ENCODE measurements at places on chromosomes 16 and 17.

- no peak for DNase-seq
Observed at GRCh38 chr17:42783062-42783790, 2.8 kb downstream of the WNK4 start.

DNA sequence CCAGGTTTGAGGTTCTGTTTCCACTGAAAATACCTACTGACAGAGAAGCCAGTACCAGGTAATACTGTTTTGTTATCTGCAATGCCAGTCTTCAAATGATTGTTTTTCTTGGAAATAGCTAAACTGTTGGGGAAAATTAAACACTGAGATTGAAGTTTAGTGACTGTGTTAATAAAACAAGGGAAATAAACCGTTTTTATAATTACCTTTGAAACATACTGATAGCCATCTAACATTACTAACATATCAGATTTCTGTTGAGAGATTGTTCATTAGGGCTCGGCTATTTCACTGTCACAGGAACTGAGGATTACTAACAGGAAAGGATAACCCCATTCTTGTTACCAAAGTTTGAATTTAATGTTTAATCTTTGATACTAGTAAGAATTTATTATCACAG, 42.1 kb downstream of the CYB5B start:
- no peak for DNase-seq

- DNase-seq = no peak
Observed at GRCh38 chr17:4167786-4168185, 24.8 kb downstream of the CYB5D2 start.

GRCh38 chr17:62882284-62882683, 74.2 kb upstream of the MARCHF10 start:
- no peak for DNase-seq

DNA sequence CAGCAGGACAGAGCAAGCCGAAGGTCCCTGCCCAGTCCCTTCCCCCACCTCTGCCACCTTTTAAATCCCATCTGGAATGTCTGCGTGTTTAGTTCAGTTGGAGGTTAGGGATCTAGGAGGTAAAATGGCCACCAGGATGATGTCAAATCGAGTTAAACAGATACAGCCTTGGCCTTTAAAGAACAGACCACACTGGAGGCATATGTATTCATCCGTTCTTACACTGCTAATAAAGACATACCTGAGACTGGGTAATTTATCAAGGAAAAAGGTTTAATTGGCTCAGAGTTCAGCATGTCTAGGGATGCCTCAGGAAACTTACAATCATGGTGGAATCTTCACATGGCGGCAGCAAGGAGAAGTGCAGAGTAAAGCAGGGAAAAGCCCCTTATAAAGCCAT, 167.8 kb upstream of the CACNG5 start:
- DNase-seq = no peak

DNA sequence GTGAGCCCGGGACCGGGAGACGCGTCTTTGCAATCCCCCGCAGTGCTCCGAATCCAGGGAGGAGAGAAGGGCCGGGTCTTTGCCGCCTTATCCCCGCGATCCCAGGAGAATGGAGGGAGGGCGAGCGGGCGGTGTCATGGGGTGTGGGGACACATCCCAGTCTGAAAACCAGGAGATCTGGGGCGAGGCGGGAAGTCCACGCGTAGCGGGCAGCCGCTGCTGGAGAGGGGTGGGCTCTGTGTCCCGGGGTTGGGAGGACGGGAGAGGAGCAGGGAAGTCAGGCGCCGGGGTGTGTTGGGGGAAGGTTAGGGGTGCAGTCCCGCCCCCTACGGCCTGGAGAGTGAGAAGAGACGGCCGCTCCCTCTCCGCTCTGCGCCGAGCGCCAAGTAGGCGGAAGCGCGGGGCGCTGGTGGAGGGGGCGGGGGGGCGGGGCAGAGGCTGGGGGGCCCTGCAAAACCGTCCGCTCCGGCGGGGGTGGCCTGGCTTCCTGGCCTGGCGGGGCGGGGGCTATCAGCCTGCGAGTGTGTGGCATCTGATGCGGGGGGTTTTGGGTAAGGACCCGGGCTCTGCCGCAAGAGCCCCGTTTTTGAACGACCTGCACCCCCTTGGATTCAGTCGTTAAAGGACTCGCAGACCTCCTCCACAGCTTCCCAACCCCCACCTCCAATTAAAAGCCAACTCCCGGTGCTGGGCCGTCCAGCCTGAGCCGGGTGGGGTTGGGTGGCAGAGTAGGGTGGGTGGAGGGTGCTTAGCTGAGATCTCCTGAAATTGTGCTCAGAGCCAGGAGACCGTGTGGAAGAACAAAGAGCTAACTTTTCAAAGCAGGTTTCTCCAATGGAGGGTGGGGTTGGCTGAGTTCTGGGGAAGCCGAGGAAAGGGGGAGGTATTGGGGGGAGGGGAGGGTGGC, 654 bp downstream of the LASP1 start:
- no peak for DNase-seq

- DNase-seq = no peak
Observed at GRCh38 chr17:76085066-76085730, 6.2 kb downstream of the ZACN start.

- peak; percentile 95 for DNase-seq
Observed at GRCh38 chr17:59355702-59356325, 24.4 kb downstream of the YPEL2 start.

DNA sequence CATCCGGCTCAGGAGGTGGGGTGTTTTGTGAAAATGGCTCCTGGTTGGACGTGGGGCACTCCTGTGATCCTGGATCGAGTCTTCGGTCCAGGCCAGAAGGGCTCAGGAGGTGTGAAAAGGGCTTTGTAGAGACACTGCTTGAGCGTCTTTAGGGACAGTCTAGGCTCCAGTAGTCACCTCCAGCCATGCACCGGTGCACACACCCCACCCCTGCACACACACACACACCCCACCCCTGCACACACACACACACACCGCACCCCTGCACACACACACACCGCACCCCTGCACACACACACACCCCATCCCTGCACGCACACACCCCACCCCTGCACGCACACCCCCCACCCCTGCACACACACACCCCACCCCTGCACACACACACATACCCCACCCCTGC, 19.1 kb downstream of the CHMP1A start:
- no peak for DNase-seq

DNA sequence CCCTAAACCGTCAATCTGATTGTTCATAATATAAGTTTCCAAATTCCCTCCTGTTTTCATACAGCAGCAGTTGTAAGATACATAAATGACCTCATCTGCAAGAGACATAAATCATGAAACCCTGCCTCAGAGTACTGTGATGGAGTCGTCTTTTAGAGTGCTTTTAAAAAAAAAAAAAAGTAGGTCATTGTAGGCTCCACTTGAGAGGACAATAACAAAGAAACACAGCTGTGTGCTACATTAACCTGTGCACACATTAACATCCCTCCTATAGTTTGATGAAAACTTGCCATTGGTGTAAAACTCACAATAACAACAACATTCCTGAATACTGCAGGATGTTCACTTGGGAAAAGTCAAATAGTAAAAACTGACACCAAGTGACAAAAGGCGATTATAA, 56.5 kb downstream of the XPO6 start:
- no peak for DNase-seq

DNA sequence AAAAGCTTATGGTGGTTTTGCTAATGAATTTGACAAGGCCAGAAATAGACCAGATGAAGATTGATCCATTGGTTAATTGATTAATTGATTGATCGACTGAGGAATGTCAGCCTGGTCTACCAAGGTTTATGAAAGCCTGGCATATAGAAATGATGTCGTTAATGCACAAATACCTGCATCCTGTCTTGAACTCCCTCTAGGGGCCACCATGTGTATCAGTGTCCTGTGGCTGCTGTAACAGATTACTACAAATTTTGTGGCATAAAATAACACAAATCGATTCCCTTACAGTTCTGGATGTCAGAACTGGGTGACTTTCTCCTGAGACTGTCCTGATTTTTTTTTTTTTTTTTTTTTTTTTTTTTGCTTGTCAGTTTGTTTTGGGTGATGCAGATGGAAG, 553.2 kb downstream of the MAF start:
- no peak for DNase-seq

DNA sequence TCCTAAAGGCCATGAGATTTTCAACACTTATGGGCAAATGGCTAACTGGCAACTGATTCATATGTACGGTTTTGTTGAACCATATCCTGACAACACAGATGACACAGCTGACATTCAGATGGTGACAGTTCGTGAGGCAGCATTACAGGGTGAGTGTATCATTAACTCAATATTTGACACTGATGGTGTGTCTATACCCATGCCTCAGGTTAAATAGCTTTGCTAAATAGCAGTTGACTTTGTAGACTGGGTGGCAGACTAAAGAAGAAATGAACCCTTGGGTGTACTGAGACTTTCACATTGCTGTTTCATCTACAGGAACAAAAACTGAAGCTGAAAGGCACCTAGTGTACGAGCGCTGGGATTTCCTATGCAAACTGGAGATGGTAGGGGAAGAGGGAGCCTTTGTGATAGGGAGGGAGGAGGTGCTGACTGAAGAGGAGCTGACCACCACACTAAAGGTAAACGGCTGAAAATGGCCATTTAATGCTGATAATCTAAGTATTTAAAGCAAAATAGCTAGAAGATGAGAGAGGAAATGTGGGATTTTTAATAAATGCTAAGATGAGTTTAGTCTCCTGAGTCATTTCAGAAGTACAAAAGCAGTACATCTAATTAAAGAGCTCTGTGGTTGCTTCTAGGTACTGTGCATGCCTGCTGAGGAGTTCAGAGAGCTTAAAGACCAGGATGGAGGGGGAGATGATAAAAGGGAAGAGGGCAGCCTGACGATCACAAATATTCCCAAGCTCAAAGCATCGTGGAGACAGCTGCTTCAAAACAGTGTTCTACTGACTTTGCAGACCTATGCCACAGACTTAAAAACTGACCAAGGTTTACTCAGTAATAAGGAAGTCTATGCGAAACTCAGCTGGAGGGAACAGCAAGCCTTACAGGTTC, 3.0 kb downstream of the SETD6 start:
- DNase-seq = no peak

DNA sequence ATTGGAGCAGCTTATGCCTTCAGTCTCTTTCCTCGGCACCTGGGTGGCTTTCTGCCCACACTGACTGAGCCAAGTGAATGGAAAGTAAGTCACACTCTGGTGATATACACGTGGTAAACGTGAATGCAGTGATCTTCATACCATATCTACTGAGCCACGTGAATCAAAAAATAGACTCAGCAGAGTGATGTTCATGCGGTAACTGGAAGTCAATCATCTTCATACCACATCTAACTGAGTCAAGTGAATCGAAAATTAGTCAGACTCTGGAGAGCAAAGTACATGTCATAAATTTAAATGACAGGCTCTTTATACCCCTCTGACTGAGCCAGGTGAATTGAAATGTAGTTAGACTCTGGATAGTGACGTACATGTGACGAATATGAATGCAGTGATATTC, 47.1 kb upstream of the ARL4D start:
- no peak for DNase-seq

- DNase-seq = peak; percentile 64
Observed at GRCh38 chr16:68287276-68288251, 23.2 kb downstream of the SLC7A6OS start.

DNA sequence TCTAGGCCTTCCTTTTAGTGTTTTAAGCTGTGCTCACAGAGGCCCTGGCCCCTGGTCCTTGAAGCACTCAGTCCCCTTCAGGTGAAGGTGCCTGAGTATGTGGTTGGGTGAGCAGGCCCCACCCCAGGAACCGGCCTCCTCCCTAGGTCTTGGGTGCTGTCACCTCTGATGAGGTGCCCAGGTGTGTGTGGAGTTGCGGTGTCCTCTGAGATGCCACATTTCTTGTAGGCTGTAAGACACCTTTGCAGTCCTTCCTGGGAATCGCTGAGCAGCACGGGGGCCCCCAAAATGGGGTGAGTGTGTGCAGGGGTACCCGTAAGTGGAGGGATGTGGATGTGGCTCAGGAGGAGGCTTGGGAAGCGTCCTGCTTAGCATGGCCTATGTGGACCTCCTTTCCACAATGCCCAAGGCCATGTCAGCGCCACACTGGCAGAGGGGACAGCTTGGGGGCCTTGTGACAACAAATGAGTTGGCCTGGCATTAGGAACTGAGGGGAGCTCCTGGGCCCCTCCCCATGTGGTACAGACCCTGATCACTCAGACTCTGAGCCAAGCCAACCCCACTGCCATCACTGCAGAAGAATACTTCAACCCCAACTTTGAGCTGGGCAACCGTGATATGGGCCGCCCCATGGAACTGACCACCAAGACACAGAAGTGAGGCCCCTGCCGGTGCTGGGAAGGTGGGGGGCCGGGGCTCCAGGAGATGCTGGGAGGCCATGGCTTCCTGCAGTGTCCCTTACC, 11.2 kb downstream of the CORO6 start:
- DNase-seq = no peak

DNA sequence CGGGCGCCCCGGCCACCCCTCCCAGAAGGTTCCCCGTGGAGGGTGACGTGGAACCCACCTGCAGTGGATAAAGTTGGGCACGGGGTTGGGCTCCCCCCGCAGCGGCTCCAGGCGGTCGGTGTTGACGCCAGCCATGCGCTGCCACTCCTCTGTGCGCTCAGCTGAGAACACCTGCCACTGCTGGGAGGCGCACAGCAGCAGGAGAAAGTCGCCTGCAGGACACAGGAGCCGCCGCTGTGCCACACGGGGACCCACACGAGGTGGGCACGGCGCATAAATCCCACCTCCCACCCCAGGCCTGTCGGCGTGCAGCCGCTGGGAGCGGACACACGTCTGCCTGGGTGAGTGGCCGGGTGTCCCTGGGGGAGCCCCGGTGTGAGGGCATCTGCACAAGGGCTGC, 20.7 kb downstream of the CTU2 start:
- no peak for DNase-seq

DNA sequence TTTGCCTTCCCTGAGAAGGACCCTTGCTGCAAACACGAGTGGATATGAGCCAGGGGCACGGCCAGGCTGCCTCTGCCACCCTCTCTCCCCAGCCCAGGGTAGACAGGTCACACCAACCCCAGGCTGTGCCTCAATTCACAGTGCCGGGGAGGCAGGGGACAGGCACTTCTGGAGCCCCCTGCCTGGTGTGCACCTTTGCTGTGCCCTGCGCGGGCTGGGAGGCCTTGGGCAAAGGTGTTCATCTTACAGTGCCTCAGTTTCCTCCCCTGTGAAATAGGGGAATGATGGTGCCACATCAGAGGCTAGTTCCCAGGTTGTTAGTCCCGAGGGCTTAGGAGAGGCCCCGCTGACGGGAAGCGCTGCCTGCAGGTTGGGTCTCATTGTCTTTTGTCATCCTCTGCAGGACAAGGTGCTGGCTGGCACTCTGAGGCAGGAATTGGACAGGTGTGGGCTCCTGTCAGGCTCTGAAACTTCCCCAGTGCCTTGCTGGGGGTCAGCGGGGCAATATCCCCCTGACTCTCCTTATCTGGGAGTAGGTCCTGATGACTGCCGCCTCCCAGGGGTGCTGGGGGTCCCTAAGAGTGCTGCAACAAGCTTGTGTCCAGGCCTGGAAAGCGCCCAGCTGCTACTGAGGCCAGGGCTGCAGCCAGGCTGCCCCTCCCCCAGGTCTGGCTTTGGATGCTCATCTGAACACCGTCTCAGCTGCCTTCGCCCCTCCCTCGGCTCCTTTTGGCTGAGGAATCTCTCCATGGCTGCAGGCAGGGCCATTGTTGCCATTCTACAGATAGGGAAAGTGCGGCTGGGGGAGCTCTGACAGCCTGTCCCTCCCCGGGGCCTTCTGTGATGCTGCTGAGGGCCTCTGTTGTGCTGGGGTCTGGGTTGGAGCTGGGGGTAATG, 3.1 kb downstream of the PRSS21 start:
- DNase-seq = no peak

GRCh38 chr17:82001571-82002056, 21.1 kb downstream of the CENPX start:
- no peak for DNase-seq
